ENCODE measurements at places on chromosomes 5 and 9.

GRCh38 chr5:156800929-156801328 lies 49.2 kb upstream of the PPP1R2B start:
- no peak for DNase-seq

DNA sequence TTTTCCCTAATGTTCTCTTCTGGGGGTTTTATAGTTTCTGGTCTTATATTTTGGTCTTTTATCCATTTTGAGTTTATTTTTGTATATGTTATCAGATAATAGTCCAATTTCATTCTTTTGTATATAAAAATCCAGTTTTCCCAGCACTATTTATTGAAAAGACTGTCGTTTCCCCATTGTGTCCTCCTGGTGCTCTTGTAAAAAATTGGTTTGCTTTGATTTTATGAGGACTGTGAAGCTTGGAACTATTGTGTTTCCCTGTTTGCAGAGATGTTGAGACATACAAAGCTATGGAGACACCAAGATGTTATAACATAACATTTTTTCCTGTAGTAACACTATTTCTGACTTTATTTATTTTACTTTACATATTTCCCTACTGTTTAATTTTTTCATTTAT lies 163.3 kb upstream of the TUT7 start:
- no peak for DNase-seq

DNA sequence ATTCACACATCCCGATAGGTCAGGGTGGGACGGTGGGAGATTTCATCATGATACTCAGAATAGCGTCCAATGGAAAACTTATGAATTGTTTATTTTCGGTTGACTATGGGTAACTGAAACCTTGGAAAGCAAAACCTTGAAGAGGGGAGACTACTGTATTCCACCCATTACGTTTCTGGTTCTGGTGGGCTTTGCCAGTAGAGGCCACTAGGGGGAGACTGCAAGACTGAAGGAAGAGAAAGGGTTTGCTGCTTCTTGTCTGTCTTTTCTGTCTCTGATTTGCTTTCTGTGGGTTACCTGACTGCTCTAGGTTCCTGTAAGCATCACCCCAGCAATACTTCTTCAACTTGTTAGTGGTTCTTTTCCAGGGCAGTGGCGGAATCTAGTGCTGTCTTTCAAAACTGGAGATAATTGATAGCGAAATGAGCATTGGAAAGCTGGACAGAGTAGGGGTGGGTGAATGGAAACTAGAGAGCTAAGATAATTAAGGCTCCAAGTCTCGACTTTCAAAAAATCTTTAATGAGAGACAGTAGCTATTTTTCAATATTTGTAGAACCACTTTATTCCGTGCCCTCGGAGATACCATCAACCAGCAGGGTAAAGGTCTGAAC lies 27.0 kb downstream of the GRIN3A start:
- peak; percentile 50 for DNase-seq

DNA sequence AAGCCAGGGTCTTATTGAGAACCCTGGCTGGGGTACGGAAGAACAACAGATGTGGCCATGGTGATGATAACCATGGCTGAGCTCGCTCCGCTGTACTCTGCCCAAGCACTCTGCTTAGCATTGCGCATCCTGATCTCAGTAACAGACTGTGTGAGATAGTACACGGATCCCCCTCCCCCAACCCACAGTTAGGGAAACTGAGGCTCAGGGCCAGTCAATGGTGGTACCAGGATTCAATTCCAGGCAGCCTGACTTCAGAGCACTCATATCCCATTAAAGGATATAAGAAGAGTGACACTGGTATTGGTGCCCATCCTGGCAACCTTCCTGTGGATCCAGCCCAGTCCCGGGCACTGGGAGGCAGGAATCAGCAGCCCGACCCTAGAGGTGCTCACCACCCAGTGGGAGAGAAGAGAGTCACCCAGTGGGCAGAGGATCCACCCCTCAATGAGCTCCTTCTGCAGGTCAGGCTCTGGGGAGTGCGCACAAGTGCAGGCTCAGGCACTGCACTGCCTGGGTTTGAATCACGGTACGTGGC lies 26.5 kb upstream of the KIF12 start:
- no peak for DNase-seq

DNA sequence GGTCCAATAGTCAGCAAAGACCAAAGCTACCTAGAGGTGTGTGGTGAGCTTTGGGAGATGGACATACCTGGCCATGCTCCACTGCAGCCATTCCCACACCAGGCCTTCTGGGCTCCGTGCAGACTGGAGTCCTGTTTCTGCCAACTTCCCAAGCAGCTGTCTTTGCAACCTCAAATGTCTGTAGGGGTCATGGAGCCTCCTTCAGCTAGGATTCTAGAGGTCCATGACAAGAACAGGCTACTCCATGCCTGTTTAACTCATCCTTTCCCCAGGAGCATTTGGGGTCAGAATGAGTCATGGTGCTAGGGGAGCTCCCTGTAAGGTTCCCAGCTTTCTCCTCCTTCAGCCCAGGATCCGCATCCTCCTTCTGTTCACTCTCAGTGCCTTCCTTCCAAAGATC lies 17.1 kb downstream of the VPS13A start:
- DNase-seq: no peak
